ENCODE measurements at places on chromosomes 3 and 15. TPM values are rescaled to one million over a fixed set of nuclear protein-coding genes. Genes with fewer than 3 reads are reported as not detected.

The MCTP2 gene
- 0.53 TPM for total RNA-seq

The HCN4 gene
- total RNA-seq, result not detected

The GPR149 gene
- not detected for total RNA-seq

The TNFAIP8L3 gene
- 60.8 TPM for total RNA-seq

The MKRN3 gene
- 0.79 TPM for total RNA-seq

The RTP3 gene
- total RNA-seq, result not detected
